Right ventricle myocardium inferior (tissue), 1 donor: ENCODE measurements at places on chromosomes 7 and 10. TPM values are rescaled to one million over a fixed set of nuclear protein-coding genes. Genes with fewer than 3 reads are reported as not detected.

- no peak for DNase-seq
Measured at GRCh38 chr7:7017707-7018280, 164.6 kb upstream of the C1GALT1 start.

DNA sequence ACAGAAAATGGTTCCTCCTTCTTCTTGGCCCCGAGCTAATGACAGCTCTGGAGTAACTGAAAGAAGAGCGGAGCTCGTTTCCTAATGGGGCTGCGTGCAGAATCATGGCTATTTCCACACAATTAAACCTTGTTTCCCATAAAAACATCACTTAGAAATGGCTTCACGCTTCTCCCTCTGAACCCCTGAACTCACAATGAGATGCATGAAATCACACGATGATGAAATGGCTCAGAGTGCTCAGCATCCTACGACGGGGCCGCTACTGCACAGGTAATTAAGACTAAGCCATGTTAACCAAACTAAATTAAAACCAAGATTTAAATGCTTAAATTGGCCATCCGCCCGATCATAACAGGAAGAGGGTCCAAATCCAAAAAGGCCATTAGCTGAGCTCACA lies 80.0 kb upstream of the DNAAF5 start:
- no peak for DNase-seq

DNA sequence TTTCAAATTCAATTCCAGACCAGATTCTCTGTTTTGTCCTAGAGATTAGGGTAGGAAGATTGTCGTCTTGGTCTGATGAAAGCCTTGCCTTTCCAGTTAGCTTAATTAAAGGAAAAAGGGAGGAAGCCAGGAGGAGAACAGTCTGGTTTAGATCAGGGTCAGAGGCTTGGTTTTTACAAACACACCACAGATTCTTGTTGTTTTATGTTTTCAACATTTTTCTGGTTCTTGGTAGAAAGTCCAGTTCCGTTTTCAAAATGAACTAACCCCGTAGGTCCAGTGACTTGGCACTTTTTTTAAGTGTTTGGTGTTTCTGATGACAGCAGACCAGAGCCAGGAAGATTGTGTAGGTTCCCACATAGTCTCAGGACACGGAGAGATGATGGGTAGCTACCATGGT lies 167.1 kb upstream of the INHBA start:
- no peak for DNase-seq

DNA sequence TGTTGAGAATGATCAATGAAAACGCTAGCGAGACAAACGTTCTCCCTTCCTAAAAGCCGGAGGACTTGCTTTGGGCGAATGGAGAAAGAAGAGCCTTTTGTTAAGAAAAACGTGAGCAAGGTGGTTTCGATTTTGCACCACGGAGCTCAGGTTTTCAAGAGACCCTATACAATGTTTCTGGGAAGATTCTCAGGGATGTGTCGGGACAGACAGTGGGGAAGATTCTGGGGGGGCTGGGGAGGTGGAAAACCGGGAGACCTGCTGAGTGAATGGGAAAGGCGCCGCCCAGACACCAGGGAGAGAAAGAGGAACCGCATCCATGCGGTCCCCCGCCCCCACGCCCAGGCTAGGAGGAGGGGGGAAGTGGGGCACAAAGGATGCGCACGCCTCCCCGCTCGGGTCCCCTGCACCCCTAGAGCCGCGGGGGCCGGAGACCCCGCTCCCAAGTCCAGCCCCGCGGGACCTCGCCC lies 745 bp downstream of the YWHAG start:
- peak; percentile 90 for DNase-seq

DNA sequence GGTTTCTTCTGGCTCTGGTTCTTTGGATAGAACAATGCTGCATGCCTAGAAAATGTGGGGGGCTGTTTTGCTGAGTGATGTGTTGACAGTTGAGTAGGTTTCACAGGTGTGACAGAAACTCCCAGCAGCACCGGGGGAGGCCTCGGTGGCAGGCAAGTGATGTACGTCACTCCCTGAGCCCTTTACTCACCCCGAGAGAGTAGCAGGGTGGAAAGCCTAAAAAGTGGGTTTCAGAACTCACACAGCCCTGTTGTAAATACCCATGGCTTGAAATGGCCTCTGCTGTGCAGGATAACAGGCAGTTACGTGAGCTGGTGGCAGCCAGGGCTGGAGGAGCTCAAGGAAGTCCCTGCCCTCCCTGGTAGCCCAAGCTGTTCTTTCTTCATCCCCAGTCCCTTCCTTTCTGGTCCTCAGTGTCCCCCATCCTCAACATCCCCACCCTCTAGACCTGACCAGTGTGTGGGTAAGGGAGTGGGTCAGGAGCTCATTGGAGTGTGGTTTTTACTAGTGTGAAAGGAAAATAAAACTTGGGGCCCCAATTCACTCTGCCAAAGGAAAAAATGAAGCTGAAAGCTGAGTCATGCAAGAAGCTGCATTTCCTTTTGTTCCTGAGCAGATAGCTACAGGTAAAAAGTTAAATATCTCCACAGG lies 258.1 kb downstream of the STK31 start:
- no peak for DNase-seq

PSMA2 gene
- total RNA-seq = 81.7 TPM

BHLHA15 gene
- not detected for total RNA-seq
